Memory B cell (primary cell): ENCODE measurements at places on chromosomes 12 and 14.

DNA sequence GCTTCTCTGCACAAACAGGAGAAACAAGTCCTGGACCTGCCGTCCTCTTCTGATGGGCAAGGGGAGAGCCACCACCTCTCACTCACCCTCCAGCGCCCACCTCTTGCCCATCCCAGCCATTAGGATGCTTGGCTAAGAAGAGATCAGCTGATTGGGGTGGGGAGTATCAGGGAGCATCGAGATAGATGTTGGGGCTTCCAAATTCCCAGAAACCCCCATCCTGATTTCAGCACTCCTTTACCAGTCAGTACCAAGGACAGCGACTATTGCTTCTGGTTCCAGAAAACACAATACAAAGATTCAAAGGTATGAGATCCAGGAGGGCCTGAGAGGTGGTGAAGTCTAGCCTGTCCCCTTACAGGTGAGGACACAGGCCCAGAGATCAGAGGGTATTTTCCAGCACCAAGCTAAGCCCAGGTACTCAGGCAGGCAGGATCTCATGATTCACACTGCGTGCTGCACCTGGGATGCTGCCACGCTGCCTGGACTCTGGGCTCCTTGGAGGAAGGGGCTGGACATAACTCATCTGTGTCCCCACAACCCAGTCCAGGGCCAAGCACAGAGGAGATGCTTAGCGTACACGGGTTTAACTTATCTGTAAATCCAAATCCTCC lies 76.6 kb downstream of the TUNAR start:
- no peak for DNase-seq

DNA sequence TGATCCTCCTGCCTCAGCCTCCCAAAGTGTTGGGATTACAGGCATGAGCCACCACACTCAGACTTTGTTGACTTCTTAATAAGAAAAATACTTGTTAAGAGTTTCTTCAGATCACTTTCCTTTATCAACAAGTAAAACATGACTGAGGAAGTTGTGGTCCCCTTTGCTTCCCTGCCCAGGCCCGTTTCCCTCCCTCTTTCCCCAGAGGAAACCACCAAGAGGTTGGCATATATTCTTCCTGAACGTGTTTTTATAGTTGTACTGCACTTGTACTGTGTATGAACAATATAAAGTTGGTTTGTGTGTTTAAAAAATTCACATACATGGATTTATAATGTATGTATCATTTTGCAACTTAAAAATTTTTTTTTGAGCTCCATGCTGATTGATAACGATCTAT lies 28.4 kb downstream of the PTPN11 start:
- no peak for DNase-seq

- DNase-seq, result no peak
These were observed 155.4 kb downstream of the TMX1 start for GRCh38 chr14:51395361-51395849.

DNA sequence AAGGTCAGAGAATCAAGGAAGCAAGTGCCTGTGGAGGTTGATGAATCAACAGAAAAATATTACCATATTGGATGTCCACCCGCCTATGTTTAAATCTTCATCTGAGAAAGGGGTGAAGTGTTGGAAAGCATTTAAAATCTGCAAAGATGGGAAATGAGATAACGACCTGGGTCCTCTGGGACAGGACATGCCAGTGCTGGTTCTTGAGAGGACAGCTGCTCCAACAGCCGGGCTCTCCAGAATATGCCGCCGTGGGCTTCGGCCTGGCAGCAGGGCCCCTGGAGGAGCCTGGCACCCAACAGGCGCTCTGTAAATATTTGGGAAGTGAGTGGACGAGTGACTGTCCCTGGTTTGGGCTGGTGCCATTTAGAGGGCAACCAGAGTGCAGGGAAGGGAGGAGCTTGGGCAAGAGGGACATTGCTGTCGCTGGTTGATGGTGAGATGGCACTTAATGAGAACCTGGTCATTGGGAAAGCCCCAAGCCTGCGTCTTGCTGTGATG lies 129.9 kb downstream of the KCNA5 start:
- DNase-seq, result no peak

DNA sequence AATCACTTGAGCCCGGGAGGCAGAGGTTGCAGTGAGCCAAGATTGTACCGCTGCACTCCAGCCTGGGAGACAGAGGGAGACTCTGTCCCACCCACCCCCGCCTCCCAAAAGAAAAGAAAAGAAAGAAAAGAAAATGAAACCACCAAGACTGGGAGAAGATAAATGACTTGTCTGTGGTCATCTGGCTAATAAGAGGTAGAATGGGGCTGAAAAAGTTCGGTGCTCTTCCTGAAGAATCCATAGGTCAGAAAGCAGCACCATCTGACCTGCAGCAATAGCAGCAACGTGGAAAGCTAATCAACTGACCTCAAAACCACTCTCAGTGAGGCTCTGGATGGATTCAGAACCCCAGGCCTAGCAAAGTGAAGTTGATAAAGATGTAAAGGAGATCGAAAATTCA lies 25.2 kb downstream of the SSH1 start:
- DNase-seq, result no peak

GRCh38 chr12:106234449-106234848 lies 13.4 kb downstream of the CKAP4 start:
- no peak for DNase-seq

DNA sequence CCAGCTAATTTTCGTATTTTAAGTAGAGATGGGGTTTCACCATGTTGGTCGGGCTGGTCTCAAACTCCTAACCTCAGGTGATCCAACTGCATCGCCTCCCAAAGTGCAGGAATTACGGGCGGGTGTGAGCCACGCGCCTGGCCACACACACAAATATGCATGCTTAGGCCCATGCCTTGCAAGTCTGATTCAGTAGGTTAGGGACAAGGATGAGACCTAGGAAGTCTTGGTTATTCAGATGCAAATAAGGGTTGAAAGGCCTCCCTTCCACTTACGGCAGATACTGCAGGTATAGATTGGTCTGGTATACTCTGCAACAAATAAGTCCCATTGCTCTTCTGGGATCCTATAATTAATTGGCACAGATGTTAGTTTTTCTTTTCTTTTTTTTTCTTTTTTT lies 32.9 kb downstream of the TXNRD1 start:
- DNase-seq, result no peak

DNA sequence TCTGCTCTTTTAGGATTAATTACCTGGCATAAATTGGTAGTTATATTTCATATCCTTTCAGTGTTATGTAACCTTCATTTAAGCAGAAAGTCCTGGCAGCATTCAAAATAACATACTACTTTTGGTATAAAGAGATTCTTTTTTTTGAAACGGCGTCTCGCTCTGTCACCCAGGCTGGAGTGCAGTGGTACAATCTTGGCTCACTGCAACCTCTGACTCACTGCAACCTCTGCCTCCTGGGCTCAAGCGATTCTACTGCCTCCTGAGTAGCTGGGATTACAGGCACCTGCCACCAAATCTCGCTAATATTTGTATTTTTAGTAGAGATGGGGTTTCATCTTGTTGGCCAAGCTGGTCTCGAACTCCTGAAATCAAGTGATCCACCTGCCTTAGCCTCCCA lies 9.2 kb downstream of the KTN1 start:
- no peak for DNase-seq

DNA sequence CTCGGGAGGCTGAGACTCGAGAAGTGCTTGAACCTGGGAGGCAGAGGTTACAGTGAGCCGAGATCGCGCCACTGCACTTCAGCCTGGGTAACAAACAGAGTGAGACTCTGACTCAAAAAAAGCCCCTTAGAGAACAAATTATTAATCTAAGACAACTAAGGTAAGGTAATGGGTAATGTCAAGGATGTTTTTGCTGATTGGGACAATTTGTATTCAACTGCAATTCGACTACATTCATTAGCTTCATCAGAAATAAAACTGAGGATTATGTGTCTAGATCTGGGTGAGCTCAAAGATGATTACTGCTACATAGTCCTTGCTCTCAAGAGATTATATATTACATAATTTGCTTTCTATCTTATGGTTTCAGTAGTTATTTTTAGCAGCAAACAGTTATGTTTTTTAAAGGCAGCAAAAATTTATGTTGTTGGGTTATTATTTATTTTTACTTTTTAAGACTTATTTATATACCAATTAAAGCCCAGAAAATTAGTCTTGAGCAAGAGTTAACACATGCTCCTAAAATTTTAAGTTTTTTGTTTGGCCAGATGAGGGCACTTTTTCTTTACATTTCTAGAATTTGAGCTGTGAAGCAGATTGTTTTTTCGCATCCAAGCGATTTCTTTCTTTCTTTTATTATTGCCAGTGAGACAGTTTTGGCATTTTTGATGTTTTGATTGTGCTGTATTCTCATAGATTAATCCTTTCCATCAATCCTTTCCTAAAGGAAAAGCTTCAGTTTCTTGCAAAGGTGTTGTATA lies 52.3 kb downstream of the PLEKHA5 start:
- no peak for DNase-seq

DNA sequence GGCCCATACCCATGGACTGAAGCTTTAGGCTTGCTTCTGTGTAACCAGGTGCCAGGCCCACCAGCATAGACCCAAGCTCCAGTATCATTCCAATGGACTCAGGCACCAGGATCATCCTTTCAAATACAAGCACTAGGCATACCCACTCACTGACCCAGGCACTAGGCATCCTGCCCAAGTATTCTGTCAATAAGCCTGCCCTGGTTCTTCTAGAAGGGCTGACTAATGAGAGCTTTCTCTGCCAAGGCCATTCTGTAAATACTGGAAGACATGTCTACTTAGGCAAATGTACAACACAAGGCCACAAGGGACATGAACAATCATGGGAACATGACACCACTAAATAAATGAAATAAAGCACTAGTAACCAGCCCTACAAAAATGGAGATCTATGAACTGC lies 352.2 kb downstream of the FSCB start:
- DNase-seq, result no peak

DNA sequence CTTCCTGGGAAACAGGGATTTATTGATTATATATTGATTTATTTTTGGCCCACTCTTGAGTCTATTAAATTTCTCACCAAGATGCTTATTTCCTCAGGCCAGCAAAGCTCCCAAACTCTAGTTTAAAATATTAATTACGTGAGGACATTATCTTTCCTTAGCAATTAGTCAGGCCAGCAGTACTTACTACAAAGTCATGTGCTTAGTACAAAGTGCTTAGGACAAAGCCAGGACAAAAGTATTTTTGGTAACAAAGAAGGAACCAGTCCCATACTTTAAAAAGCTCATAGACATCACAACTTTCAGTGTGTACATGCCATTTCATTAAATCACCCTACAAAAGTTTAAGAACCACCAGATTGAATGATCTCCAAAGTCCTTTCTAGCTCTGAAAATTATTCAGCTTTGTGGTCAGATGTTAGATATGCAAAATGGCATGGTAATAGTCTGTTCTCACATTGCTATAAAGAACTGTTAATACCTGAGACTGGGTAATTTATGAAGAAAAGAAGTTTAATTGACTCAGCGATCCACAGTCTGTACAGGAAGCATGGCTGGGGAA lies 94.7 kb upstream of the PWP1 start:
- no peak for DNase-seq

GRCh38 chr12:132270969-132271754 lies 58.2 kb downstream of the GALNT9 start:
- DNase-seq, result no peak

DNA sequence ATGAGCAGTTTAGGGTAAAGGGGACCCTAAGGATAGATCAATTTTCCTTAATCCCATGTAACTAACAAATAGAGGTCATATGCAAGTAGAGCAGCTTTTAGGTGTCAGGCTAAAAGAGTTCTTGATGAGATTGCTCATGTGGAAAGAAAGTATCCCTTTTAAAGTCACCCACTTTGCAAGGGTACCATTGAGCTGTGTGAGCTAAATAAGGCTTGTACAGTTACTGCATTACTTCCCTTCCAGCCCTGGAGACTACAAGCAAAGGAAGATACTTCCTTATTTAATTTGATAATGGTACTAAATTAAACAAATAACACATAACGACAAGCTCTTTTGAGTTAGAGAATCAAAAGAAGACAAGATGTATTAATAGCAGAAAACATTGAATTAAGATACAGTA lies 191.7 kb downstream of the TMX1 start:
- DNase-seq, result no peak

- DNase-seq, result no peak
These were observed 45.4 kb downstream of the KDM2B start for GRCh38 chr12:121535150-121536053.

GRCh38 chr14:59529189-59529588 lies 44.9 kb downstream of the JKAMP start:
- no peak for DNase-seq

- no peak for DNase-seq
These were observed 224.2 kb upstream of the PWP1 start for GRCh38 chr12:107461222-107461975.

DNA sequence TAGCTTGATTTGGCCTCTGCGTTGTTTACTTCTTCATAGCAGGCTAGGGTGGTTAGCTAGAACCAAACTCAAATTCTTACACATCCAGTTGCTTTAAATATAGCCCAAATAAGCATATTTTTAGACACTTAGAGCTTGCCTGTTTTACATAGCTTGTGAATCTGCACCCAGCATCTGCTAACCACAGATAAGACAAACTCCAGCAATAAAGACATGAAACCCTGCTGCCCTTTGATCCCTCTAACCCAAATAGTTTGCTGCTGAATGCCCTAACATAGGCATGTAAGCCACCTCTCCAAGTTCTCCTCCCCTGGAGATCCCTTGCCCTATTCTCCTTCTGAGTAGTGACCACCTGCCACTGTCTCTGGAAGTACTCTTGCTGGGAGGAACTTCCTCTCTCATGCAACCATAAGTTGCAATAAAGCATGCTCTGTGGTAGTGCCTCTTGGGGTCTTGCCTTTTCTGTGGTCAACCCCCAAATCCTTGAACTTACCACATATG lies 185.6 kb downstream of the TMEM117 start:
- no peak for DNase-seq

GRCh38 chr12:116404913-116405611 lies 127.6 kb upstream of the MED13L start:
- no peak for DNase-seq

DNA sequence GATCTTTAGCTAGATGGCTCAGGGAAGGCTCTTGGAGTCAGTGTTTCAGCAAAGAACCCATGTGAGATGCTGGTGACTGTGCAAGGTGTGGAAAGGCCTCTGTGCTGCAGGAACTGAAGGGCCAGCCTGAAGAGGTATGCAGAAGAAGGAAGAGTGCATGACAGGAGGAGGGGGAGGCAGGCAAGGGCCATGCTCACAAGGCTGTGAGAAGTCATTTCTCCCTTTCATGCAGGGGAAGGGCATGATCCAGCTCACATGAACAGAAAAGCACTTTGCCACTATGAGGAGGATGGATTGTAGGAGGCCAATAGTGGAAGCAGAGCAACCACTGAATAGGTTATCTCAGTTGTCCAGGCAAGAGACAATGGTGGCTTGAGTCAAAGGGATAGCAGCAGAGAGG lies 83.7 kb downstream of the SSPN start:
- no peak for DNase-seq
